Activated CD4-positive, alpha-beta T cell treated with anti-CD3 and anti-CD28 coated beads, Interleukin-2, amount 50 U/mL, for 4 hours (primary cell): ENCODE measurements at places on chromosomes 13 and 19.

DNA sequence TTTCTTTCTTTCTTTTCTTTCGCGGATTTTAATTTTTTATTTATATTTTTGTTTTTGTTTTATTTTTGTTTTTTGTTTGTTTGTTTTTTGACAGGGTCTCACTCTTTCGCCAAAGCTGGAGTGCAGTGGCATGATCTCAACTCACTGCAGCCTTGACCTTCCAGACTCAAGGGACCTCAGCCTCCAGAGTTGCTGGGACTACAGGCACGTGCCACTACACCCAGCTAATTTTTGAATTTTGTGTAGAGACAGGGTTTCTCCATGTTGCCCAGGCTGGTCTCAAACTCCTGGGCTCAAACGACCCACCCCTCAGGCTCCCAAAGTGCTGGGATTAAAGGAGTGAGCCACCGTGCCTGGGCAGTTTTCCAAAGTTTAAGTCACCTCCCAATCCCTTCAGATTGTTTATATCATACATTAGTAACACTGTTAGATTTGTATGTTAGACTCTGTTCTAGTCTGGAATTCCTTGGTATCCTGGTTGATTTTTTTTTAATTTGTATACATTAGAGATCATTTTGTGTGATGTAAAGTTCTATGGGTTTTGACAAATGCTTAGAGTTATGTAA, 597.3 kb downstream of the DCT start:
- DNase-seq: no peak

GRCh38 chr13:62299988-62300387, 884.3 kb upstream of the PCDH20 start:
- no peak for DNase-seq

- DNase-seq: no peak
Observed at GRCh38 chr13:41707194-41707821, 250.0 kb downstream of the RGCC start.

DNA sequence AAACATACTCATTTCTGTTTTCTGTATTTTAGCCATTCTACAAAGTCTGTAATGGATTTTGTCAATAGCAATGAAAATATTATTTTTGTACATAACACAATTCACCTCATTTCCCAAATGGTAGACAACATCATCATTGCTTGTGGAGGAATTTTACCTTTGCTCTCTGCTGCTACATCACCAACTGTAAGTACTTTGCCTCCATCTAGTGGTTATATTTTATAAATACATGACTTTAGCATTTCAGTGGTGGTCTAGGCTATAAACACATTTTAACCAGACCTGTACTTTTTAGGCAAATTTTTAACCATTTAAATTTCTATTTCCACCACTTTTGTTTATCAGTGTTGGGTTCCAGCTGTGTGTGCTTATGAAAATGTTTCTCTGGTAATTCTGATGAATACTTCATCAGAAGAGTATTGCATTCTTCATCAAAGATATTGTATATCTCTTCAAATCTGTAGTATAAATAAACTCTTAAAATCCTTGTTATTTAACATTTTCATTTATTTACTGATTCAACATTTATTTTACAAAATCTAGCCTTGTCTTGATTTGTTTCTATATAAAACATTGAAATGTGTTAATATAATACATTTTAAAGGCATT, 222.4 kb downstream of the NBEA start:
- no peak for DNase-seq

GRCh38 chr13:105599477-105600037, 935.9 kb downstream of the EFNB2 start:
- no peak for DNase-seq

DNA sequence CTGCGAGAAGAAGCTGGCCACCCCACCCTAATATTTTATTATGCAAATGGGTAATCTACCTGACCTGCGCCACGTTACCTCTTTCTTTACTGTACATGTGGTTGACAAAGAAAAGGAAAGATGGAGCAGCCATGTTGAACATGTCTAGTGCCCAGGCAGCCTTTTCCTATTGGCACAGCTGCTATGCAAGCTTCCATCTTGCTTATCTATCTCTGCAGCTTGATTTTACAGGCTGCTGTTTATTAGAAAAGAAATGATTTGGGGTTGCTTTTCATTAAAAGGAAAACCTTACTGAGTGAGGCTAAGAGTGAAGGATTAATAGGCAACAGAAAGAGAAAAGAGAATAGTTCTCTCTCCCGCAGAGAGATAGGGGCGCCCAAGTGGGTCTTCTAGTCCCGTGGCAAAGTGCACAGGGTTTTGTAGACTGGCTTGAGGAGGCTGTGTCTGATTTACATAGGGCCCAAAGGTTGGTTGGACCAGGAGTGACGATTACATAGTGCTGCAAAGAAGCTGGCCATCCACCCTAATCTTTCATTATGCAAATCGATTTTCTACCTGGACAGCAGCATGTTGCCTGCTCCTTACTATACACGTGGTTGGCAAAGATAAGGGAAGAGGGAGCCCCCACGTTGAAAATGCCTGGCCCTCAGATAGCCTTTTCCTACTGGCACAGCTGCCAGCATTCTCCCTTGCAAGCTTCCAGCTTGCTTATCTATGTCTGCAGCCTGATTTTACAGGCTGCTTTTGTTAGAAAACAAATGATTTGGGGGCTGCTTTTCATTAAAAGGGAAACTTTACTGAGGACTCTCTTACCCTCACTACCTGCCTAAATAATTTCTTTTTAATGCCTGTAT, 28.3 kb downstream of the OR10H4 start:
- DNase-seq: no peak

- no peak for DNase-seq
Observed at GRCh38 chr13:113224486-113224885, 15.1 kb downstream of the CUL4A start.

GRCh38 chr19:53389571-53389970, 5.4 kb upstream of the ZNF765 start:
- DNase-seq: no peak

- no peak for DNase-seq
Observed at GRCh38 chr13:30998136-30999088, 66.0 kb downstream of the TEX26 start.

DNA sequence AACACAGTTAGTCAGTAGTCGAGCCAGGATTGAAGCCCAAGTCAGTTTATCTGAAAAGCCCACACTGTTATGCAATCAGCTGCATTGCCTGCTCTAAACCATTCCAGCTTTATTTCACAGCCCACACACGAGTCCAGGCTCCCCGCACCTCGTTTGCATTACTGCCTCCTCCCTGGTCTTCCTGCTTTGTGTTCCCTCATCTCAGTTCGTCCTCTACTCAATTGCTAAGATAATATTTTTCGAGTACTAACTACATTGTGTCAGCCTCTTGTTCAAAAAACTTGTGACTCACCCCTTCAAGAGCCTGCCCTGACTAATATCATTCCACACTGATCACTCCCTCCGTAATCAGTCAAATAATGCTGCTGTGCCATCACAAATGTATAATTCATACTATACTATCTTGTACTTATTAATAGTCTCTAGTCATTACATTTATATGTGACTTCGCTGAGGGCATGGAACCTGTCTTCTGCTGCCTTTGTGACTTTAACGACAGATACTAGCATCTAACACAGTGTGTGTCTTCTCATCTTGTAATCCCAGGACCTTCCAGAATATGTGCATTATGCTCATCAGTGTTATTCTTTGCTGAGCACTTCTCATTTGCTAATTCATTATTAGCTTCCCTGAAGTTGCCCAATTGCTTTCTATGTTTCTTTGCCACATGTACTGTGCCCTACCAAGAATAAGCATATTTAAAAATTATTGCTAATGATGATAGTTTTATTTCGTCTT, 26.2 kb upstream of the WDFY2 start:
- no peak for DNase-seq

DNA sequence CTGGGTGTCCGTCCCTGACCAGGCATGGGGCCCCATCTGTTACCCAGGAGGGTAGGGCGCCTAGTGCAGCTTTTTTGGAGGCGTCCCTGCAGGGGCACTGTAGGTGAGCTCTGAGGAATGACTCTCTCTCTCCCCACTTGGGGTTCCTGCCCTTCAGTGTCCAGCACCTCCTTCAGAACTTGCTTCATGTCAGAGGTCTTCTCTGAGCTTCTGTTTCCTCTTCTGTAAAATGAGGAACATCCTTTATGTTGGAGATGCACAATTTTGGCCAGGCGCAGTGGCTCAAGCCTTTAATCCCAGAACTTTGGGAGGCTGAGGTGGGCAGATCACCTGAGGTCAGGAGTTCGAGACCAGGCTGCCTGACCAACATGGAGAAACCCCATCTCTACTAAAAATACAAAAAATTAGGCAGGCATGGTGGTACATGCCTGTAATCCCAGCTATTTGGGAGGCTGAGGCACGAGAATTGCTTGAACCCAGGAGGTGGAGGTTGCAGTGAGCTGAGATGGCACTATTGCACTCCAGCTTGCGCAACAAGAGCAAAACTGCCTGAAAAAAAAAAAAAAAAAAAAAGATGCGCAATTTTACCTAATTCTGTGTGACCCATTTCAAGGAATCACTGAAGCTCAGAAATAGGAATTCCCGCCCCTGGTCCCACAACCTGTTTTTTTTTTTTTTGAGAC, 15.2 kb upstream of the PIK3R2 start:
- no peak for DNase-seq

- no peak for DNase-seq
Observed at GRCh38 chr19:50646074-50646807, 3.0 kb upstream of the C19orf81 start.

- DNase-seq: no peak
Observed at GRCh38 chr19:40241809-40242384, 15.4 kb upstream of the CCNP start.

DNA sequence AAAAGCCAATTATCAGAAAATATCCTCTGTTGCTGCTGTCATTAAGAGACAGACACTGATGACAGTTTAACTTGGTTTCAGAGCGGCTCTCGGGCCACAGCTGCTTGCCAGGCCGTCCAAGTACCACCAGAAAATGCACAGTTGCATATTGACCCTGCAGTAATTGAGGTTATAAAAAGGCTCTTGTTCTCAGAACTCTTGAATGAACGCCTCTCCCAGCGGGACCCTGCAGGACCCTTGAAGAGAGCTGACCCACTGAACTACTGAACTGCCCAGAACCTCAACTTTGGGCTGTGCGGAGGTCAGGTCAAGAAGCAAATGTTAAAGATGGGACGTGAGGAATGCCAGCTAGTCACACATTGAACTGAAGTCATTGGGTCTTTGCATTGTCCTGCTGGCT, 1559.0 kb upstream of the SLC10A2 start:
- DNase-seq: no peak

- DNase-seq: no peak
Observed at GRCh38 chr19:41910992-41911888, 17.0 kb downstream of the ERFL start.

DNA sequence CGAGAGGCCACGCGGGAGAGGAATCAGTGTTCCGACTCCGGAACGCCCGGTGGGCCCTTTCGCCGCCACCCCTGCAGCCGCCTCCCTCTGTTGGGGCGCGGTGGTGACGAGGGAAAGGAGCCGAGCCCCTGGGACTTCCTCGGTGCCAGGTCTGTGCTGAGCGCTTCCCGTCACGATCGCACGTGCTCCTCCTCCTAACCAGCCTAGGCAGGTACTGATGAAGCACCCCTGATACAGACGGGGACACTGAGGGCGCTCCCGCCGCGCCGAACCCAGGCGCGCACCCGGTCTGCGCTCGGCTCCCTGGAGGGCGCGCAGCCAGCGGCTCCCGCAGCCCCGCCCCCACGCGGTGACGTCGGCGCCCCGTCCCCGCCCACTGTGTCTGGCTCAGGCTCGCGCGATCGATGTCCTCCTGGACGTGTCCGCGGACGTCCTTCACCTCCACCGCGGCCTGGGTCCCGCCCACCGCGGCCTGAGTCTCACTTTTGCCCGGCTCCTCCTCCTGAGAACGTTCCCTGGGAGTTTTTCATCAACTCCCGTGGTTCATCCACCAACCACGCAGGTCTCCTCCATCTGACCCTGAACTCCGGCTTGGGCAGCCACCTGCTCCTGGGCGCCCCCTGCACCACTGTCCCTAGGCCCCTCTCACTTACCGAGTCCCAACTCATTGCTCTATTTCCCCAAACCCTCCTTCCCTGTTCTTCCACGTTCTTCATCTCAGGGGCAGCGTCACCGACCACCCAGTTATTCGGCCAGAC, 2.6 kb upstream of the KLK15 start:
- peak; percentile 56 for DNase-seq

- no peak for DNase-seq
Observed at GRCh38 chr19:39479916-39480315, 722 bp upstream of the TIMM50 start.

DNA sequence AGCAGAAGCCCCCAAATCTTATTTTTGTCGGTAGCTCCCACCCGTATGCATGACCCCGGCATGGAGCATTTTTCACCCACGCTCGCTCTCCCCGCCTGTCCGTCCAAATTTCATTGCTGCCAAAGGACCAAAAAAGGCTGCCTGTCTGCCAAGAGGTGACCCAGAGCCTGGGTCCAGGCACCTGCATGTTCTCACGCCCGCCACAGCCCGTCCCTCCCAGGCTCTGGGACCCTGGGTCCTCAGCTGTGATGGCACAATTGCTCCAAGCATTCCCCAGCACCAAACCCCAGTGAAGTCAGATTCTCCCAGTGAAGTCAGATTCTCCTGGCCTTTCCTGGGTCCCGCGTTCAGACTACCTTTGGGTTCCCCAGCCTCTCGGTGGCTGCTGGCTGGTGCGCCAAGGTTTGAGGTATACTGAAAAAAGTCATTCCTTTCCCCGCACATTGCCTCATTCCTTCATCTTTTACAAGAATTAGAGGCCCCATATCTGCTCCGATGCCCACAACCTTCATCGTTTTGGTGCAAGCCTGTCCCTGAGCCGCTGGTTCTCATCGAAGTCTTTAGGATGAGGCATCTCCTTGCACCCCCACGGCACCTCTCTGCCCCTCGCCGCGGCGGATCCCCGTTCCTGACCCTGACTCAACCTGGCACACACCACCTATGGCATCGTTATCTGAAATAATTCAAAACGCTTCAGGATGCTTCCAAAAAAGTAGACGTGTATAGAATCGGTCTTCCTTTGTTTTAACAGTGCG, 59.3 kb upstream of the F7 start:
- DNase-seq: no peak

DNA sequence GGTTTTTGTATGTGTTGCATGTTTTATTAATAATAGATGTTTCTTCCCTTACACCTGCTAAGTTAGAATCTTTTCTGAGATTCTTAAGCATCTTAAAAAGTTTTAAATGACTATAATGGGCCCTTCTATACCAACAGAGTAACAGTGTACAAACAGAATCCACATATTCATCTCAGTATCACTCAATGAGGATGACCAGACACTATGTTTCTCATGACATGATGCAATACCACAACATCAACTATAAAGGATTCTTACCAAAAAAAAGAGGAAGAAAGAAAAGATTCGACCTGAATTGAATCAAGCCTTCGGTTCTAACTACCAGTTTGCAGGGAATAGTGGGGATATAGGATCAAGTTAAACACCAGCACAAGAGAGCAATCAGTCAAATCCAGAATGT, 56.5 kb downstream of the INTS6 start:
- DNase-seq: no peak

DNA sequence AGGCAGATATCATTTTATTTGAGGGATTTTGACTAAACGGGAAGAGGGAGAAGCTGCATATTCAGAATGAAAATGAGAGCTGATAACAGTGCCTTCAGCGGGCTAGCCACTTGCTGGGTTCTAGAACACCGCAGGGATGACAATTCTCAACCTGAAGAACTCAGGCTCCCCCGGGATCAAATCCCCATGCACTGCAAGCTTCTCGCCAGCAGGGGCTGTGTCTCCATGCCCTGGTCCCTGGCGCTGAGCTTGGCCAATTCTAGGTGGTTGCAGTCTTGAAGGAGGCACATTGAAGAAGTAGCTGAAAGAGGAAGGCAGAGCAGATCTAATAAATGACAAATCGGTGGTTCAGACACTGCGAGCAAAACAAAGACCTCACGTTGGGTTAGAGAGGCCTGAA, 128.7 kb downstream of the UQCRFS1 start:
- no peak for DNase-seq

- no peak for DNase-seq
Observed at GRCh38 chr13:46040763-46041162, 11.8 kb downstream of the ZC3H13 start.
